Motor neuron (in vitro differentiated cells): ENCODE measurements at places on chromosomes 5 and 9. TPM values are rescaled to one million over a fixed set of nuclear protein-coding genes. Genes with fewer than 3 reads are reported as not detected.

DNA sequence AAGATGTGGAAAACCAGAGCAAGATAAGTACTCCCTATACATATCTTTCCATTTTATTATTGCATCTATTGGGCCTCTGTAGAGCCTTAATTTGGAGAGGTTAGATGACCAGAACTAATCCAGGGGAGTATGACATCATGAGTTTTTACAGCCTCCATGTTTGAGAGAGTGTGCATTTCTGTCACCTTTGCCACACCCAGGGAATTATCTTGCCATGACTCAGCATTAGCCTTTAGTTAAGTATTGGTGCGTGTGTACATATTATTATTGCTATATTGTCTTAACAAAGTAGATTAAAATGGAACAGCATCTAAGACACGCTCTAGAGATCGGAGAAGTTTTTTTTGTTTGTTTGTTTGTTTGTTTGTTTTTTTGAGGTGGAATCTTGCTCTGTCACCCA lies 27.6 kb downstream of the DIMT1 start:
- ATAC-seq: peak; percentile 45

The CXCL14 gene
- total RNA-seq: 0.16 TPM in 1 of 2 replicates, not detected in the other

DNA sequence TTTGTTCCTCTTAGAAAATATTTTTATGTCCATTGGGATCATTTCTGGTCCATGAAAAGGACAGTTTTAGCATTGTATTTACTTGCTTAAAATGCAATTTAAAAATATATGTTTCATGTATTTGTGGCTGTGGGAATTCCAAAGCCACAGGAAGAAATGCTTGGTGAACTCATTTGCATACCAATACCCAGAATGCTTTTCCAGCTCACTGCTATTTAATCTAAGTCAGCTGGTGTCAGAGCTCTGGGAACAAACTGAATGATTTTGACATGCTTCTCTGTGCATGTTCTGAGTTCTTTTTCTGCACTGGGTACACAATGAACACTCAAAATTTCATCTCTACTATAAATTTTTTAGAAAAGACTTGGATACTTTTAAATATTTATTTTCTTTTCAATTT lies 482.8 kb upstream of the ARRDC3 start:
- ATAC-seq: no peak

The PHF24 gene
- 0.19 and 0.28 TPM in 2 replicates for total RNA-seq

DNA sequence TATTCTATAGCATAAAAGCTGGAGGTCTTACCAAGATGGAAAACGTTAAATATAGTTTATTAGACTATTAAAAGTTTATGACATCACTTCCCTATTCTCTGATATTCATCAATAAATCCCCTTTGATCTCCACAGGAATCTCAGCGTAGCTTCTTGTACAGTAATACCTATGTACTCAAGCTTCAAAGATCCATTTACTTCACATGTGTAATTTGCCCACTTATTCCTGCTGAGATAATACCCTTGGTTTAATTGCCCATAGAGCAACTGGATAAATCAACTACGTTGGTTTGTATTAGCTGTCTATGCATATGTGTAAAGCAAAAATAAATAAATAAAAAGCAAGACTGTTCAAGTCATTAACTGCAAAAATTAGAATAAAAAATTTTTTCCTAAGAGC lies 219.7 kb downstream of the EFNA5 start:
- no peak for ATAC-seq

GRCh38 chr9:38359689-38360385 lies 32.7 kb upstream of the ALDH1B1 start:
- ATAC-seq: no peak

DNA sequence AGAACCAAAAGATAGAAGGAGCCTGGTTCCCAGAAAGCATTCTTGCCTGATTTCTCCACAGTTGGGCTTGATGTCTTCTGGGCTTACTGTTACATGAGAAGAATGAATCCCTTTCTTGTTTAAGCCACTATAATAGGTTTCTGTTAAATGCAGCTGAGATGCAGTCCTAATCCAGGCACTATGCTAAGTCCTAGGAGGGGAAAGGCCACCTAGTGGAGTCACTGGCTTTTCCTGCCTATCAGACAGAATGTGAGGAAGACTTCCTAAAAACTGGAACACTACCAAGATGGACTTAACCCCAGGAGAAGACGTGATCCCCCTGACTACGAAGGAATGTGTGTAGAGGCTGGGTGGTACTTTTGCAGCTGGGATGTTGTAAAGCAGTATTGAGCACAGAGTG lies 34.3 kb upstream of the FSD1L start:
- peak; percentile 74 for ATAC-seq

DNA sequence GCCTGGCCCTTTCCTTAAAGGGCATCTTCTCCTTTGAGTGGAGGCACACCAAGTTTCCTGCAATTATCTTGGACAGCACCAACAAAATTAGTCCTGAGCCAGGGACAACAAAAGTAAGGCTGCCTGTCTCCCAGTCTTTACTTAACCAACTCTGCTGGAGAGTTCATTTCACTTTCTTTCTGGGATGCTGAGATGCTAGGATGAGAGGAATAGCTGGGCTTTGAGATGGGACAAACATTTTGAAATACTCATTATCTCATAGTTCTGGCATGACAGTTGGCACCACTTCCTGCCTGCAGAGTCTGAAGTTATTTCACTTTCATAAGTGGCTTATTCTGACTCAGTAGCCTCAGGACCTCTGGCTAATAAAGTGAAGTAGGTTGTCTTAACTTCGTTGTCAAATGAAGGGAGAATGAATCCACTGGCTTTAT lies 157.0 kb downstream of the C9orf152 start:
- ATAC-seq: peak; percentile 5

The RETREG1 gene
- 9.8 and 11.8 TPM in 2 replicates for total RNA-seq
